Astrocyte of the hippocampus (primary cell): ENCODE measurements at places on chromosomes 16 and 17.

DNA sequence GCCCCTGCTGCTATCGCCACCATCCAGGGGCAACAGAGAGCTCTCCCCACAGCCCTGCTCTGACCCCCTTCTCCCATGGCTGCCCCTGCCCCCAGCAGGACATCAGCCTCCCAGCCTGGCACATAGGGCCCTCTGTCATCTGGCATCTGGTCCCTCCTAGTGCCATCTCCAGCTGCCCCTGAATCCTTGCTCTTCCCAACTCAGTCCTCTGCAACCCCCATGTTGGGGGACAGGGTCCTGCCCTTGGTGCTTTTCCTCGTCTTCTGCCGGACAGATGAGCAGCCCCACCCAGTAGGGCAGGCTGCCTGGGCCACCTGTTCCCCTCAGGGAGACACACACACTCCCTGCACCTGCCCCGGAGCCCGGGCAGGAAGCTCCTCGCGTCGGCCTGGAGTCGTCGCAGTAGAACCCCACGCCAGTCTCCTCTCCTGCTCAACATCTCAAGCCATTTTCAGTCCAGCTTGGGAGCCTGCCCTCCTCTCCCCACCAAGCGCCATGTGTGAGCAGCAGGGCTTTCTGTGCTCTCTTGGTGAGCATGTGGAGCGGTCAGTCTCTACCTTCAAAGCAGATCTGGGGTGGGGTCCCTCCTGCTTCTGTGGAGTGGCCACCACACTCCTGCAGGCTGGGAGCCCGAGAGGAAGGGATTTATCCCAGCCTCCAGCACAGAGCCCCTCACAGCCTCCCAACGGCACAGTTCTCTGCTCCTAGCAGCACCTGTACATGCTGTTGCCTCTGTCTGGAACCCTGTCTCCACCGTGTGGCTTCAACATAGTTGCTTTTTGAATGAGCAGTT lies 28.2 kb downstream of the TNFRSF13B start:
- no peak for DNase-seq

DNA sequence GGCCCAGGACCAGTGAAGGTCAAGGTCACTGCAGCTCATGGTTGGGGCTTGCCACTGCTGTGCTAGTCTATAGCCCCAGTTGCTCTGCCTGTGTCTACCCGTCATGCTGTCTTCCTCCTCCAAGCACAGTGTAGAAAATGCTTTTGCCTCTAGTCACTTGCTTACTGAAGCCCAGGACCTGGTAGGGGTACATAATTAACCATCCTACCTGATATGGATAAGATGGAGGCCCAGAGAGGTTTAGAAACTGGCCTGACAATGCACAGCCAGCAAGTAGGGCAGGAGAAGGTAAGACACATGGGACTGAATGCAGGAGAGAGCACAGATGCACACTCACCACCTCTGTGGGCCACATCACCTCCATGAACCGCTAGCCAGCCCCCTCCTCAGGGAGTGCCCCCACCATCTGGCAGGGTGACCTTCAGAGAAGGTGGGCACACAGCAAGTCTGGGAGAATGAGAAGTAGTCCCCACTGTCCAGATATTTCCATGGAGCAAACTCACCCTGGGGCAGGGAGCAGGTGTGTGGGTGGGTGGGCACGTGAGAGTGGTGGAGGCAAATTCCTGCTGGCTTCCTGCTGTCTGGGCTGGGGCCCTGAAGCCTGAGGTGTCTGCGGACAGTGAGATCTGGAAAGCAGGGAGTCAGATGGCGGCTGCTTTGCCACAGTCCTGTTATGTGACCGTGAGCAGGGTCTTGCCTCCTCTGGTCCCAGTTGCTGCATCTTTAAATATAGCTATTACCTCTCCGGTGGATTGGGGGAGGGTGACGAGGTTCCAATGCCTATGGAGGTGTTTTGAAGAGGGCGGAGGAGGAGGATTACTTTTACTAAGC lies 1.0 kb downstream of the CX3CL1 start:
- DNase-seq: no peak

- DNase-seq: no peak
These were observed 35.2 kb downstream of the SLFN11 start for GRCh38 chr17:35338230-35338629.

DNA sequence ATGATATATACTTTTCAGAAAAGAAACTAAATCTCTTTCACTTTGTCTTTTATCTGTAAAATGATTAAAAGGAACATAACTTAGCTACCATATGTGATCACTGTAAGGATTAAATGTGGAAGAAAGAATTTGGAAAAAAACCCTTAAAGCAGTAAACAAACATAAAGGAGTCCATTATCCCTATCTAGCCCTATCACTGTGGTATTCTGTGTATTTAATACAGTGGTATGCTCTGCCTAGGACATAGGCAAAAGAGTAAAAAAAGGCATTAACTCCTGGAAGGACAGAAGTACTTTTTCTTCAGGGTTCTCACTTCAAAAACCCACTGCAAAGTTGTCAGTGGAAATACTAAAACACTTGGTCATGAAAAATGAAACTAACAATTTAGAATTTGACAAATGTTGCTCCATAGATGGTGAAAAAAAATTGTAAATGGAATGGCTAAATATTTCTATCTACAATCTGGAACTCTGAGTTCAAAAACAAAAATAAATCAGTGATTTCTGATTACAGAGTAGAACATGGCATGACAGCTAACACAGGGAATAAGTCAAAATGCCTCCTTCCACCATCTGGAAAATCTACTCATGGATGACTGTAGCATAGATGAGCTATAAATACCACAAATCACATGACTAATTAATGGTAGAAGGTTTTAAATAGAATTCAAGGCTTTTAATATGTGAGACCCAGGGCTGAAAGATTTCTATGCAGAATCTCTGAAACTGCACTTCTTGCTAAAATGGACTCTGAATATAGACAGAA lies 140.1 kb downstream of the ITFG1 start:
- no peak for DNase-seq

DNA sequence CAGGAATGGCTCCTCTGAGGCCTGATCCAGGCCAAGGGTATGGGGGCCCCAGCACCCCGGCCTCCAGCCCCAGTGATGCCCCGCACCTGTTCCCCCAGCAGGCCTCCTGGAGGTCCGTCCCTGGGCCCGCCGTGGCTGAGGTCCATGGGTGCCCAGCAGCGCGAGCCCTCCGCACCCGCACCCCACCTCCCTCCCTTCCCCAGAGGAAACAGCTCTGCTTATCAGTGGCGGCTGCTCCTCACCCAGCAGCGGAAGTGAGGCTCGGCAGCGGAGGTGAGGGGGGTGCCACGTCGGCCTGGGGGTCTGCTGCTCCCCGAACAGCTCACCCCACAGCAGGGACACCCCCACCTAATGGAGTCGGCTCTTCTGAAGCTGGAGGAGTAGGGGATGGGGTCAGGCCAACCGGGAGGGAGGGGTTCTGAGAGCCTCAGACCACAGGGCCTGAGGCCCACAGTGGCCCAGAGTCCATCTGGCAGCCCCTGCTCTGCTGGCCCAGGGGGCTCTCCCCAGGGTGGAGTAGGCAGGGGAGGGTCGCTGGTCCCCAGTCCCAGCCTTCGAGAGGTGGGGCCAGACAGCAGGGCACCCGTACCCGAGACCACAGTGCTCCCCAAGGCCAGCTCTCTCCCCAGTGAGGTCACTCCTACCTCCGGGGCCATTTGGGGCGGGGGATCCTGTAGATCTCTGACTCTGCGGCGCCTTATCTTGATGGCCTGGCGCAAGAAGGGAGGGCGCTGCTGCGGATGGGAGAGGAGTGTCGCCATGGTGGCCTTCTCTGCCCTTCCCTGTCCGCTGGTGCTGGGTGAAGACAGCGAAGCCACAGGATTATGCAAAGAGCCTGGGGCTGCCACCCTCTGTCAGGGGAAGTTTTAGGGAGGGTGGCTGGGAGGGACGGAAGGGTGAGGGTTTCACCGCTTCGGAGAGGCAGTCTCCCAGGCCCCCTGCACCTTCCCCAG lies at the start of gene UNC13D:
Gene UNC13D, minus strand, starts transcription at position 828 of the 953 bp plus-strand sequence. Its CDS starts 67 bp downstream, at position 761.
- no peak for DNase-seq

DNA sequence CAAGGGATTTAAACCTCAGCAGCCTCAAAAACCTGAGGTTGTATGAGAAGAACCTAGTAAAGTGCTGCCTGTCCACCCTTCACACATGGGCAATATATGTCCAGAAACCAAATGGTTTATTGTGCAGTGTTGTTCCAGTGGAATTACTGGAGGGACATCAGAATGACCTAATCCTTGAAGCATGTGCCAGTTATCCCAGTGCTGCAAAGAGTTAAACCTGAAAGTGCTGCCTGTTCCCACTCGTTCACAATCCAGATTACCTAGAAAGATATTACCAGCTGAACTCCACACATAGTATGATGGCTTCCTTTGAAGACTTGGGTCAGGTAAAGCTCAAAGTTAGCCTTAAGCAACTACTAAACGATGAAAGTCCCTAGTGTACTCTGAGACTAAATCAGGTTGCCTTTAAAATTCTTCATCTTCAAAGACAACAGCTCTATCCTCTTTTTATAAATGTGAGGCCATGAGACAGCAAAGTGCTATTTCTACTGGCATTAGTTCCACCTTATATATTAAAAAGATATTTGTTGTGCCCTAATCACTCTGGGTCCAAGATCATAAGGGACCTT lies 133.1 kb downstream of the SNX11 start:
- peak; percentile 70 for DNase-seq

- DNase-seq: no peak
These were observed 24.8 kb downstream of the ITPRIPL2 start for GRCh38 chr16:19138601-19139000.
